ENCODE measurements at places on chromosomes 13 and 19.

GRCh38 chr19:277581-278165 is 13.5 kb downstream of the PLPP2 start:
- no peak for DNase-seq

DNA sequence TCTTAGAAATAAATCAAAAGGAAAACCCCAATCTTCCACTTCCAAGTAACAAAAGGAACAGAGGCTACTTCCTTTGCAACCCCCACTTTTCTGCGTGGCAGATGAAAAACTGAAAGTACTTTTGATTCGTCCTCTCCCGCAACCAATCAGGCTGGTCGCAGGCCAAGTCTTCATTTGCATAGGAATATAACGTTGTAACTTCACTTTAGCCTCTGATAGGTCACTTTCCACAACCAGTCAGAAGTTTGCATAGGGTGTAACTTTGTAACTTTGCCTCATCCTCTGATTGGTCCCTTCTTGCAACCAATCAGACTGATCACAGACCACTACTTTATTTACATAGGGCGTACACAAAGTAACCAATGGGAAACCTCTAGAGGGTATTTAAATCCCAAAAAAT is 37.2 kb downstream of the TGDS start:
- DNase-seq: no peak

- DNase-seq: no peak
Observed at GRCh38 chr13:113528813-113529180, 38.3 kb upstream of the DCUN1D2 start.

- DNase-seq: no peak
Observed at GRCh38 chr13:100714478-100714877, 39.9 kb upstream of the TMTC4 start.

GRCh38 chr13:102777736-102778135 is 4.2 kb upstream of the TEX30 start:
- no peak for DNase-seq

DNA sequence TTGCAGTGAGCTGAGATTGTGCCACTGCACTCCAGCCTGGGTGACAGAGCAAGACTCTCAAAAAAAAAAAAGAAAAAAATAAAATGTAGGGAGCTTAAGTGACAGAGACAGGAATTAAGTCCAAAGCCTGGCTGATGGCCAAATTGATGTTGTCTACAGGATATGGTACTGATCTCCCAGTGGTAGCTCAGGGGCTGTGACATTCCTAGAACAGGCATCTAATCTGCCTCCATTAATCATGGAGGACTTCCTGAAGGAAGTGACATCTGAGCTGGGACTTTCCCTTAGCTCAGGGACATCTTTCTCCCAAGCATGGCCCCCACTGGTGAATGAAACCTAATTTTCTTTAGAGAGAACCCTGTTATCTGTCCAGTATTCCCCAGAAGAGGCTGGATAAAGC is 11.4 kb upstream of the EDDM13 start:
- DNase-seq: no peak

DNA sequence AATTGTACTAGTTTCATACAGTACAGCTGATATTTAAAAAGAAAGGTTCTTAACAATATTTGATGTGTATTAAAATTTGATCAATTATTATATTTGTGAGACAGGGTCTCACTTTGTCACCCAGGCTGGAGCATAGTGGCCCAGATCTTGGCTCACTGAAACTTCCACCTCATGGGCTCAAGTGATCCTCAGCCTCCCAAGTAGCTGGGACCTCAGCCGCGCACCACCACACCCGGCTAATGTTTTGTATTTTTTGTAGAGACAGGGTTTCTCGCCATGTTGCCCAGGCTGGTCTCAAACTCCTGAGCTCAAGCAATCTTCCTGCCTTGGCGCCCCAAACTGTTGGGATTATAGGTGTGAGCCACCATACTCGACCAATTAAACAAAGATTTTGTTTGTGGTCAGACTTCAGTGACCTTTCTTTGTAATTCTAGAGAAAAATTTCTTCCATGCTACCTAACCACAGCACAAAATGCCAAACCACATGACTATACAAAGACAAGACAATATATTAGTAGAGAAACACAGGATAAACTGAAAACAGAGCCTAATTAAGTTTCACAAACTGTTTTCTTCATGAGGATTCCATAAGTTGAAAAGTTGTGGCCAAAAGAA is 59.6 kb downstream of the RBM26 start:
- DNase-seq: no peak

DNA sequence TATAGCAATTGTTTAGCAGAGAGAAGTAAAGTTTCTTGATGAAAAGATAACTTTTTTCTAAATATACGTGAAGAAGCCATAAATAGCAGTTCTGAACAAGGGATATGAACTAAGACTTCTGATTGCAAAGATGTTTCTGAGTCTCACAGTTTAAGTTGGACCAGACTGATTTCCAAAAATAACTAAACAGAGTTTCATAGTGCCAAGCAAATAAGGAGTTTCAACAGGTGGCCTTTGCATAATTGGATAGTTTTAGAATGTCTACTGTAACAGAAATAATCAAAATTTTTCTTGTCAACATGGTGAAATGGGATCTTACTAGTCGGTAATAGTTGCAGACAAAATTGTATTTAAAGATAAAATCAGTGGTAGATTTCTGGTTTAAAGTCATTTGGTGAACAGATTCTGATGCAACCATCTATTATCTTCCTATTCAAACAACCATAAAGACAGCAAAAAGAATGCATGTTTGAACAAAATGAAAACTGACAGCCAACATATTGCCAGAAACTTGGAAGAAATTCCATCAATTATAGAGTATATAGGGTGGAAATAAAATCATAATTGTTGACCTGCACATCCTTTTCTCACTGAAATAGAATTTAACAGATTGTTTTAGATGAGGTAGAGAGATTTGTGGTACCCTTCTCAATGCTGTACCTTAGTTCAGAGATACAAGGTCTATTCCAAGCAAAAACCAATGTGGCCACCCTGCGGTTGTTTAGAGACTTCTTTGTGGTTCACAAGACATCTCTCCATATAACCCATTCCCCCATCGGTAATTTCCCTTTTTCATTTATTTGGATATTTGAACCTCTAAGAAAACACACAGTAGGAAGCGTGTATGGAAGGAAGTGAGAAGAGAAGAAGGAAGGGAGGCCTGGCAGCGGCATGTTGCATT is 275.3 kb downstream of the COG6 start:
- no peak for DNase-seq

GRCh38 chr19:15025217-15025616 is 24.1 kb upstream of the CASP14 start:
- DNase-seq: no peak

DNA sequence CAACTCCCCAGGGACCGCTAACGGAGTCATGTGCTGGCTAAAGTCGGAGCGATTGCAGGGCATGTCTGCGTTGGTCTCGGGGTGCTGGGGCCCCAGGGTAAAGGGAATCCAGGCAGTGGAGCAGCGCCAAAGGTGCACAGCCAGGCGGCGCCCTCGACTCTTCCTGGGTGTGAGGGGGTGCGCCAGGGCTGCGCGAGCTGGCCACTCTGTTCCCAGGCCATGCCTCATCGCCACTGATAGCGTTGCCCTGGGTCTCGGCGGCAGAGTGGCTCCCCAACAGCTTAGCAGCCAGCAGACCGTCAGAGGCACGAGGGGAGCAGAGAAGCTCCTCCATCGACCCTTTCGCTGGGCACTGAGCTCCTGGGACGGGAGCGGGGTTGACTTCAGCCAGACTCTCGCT is 152.7 kb downstream of the B3GLCT start:
- no peak for DNase-seq

DNA sequence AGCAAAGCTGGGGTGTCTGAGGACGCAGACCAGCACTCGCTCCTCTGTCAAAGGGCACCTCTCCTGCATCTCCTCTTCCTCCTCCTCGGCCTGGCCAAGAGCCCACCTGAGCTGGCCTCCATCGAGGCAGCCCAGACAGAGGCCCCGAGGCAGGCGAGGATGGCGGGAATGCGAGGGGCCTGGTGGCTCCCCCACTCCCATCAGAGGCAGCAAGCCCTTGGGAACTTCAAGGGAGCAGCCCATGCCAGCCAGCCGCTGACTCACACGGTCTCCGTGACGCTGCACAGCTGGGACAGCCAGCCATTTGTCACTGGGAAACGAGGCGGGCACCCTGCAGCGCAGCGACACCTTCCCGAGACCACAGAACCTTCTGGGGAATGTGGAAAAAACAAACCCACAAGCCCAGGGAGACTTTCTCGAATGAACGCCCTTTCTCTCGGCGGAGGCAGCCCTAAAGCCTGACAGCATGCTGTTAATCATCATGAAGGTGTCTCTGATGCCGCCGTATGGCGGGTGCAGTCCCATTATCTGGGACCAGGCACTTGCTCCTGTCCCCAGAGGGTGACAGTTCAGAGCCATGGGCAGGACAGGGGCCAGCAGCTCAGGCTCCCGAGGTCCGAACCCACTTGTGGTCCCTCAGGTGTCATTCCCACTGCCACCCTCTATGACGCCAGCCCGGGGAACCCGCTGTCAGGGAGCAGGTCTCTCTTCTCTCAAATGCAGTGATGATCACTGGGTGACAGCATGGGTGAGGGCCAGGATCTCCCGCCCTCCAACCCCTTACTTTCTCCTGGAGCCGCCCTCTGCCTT is 53.0 kb downstream of the PEPD start:
- DNase-seq: no peak

All from mesothelial cell of epicardium (in vitro differentiated cells).